ENCODE measurements at places on chromosomes 16 and 17. TPM values are rescaled to one million over a fixed set of nuclear protein-coding genes. Genes with fewer than 3 reads are reported as not detected.

The KRTAP9-2 gene
- total RNA-seq: not detected

The TLK2 gene
- total RNA-seq: 81.1 TPM

The C16orf54 gene
- total RNA-seq: not detected

The GCGR gene
- total RNA-seq: not detected

The KRT25 gene
- not detected for total RNA-seq

The CACNG3 gene
- not detected for total RNA-seq

The ACSM2A gene
- total RNA-seq: not detected

The TNFRSF17 gene
- total RNA-seq: not detected

The ABCA6 gene
- 4.5 TPM for total RNA-seq

The PNMT gene
- not detected for total RNA-seq

The TMC5 gene
- not detected for total RNA-seq

The CHP2 gene
- not detected for total RNA-seq

The CIBAR2 gene
- total RNA-seq: not detected

The CPHXL2 gene
- total RNA-seq: not detected

The P2RX1 gene
- total RNA-seq: 4.8 TPM

The ADAM11 gene
- total RNA-seq: 0.69 TPM

The ZG16 gene
- total RNA-seq: not detected

The SMIM5 gene
- total RNA-seq: not detected

The RPL26 gene
- 1,578 TPM for total RNA-seq

The KRT31 gene
- not detected for total RNA-seq

The OR3A3 gene
- not detected for total RNA-seq

The SEC14L5 gene
- total RNA-seq: under 0.01 TPM

The SOST gene
- not detected for total RNA-seq

The GGT6 gene
- total RNA-seq: not detected

The NPW gene
- 0.65 TPM for total RNA-seq

The GPR142 gene
- not detected for total RNA-seq

The BLMH gene
- 27.9 TPM for total RNA-seq

The SLC35G6 gene
- not detected for total RNA-seq

The FN3K gene
- total RNA-seq: 10.4 TPM

The CD300H gene
- not detected for total RNA-seq

The KATNB1 gene
- 22.0 TPM for total RNA-seq

The KRT24 gene
- total RNA-seq: not detected

The TPSD1 gene
- total RNA-seq: not detected

The CACNG5 gene
- not detected for total RNA-seq

The OR1F1 gene
- total RNA-seq: not detected

The EVI2A gene
- total RNA-seq: 0.09 TPM

The GDPD1 gene
- total RNA-seq: 3.4 TPM

The WFIKKN2 gene
- total RNA-seq: 0.09 TPM

The OTOP3 gene
- total RNA-seq: not detected

The SERPINF2 gene
- not detected for total RNA-seq

The FAM20A gene
- total RNA-seq: 0.14 TPM

The CFAP52 gene
- total RNA-seq: not detected

The USP6 gene
- total RNA-seq: 0.05 TPM

The RDM1 gene
- 0.30 TPM for total RNA-seq

The ITPRIPL2 gene
- 56.3 TPM for total RNA-seq

The SCARF1 gene
- total RNA-seq: 0.59 TPM

The CBX4 gene
- total RNA-seq: 12.8 TPM

The DLX4 gene
- total RNA-seq: not detected

The TMEM204 gene
- total RNA-seq: 4.8 TPM

The KRTAP3-3 gene
- not detected for total RNA-seq

The CD300LG gene
- total RNA-seq: not detected

The NEUROD2 gene
- total RNA-seq: not detected

The MAF gene
- 3.9 TPM for total RNA-seq

The DBNDD1 gene
- total RNA-seq: 3.5 TPM

All from smooth muscle cell of the umbilical artery (primary cell).